ENCODE measurements at places on chromosomes 16 and 17. TPM values are rescaled to one million over a fixed set of nuclear protein-coding genes. Genes with fewer than 3 reads are reported as not detected.

UBN1 gene
- total RNA-seq = 39.6 TPM

DNA sequence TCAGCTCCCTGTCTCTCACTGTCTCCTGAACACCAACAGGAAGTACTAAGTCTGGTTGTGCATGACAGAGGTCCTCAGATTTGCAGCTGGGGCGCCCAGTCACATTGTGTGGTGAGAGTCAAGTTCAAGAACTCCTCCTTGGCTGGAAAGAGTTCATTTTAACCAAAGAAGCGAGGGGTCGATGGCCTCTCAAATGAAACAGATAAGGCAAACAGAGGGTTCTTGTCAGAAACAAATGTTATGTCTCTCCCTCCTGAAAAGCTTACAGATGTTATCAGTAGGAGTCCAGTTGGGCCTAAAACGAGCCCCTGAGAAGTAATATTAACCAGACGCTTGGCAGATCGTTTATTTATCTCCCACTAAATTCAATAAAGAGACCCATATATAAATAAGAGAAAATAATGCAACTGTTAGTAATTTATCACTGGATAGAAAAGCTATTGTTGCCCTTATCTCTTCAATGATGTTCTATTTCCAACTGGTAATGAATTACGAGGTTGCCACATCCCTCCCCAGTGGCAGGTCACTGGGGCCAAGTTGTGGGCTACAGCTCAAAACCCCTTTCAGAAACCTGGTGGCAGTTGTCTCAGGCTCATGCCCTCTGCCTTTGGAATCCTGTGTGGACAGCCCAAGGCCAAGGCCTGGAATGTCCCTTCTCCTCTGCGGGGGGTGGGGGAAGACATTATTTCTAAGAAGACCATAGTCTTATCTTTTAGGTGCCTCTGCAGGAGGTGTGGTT is 307.5 kb upstream of the DYNLRB2 start:
- H3K36me3 ChIP-seq = no peaks in the 10 kb centered on the region
- no peaks in the 10 kb centered on the region for H3K4me1 ChIP-seq
- no peak overlapping the region for H3K27ac ChIP-seq
- peaks cover 1% of the 10 kb centered on the region for H3K27me3 ChIP-seq

DNA sequence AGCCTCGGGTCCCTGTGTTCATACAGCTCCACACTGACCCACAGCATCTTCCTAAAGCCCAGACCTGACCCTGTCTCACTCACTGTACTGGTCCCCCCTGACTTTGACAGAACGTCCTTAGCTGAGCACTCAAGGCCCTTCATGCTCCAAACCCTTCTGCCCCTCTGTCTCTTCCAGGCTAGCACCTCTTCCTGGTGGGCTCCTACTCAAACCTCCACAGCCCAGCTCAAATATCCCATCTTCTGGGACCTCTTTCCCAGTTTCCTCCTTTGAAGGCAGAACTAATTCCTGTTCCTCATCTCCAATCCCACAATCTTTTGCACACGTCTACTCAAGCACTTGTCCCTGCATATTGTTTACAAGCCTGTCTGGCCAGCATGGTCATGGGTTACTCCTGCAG is 8.8 kb downstream of the GRIN2C start:
- no peaks in the 10 kb centered on the region for H3K36me3 ChIP-seq
- H3K27me3 ChIP-seq = peaks cover 36% of the 10 kb centered on the region
- DNase-seq = no peak
- H3K4me1 ChIP-seq = peaks cover 9% of the 10 kb centered on the region
- no peak overlapping the region for H3K27ac ChIP-seq

DNA sequence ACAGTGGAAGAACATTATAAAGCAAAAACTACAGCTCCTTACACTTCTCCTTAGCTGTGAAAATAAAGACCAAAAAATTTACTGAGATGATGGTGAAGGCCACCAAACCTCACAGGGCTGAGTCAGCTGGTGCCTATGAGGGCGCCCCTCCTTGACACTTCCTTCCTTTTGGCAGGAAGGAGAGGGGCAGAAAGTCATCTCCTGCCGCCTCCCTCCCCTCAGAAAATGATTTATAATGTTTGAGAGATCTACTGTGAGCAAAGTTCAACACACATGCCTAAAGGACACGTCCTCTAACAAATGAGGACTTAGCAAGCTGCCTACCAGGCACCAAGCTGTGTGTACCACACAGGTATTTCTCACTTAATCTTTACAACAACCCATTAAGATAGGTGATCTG is 245.7 kb downstream of the PRKCA start:
- H3K27ac ChIP-seq = peak overlapping the region; percentile 79
- H3K27me3 ChIP-seq = no peaks in the 10 kb centered on the region
- peaks cover 65% of the 10 kb centered on the region for H3K4me1 ChIP-seq
- DNase-seq = peak; percentile 75
- H3K36me3 ChIP-seq = peaks cover 46% of the 10 kb centered on the region

GRCh38 chr16:56482683-56483236 is 31.4 kb downstream of the OGFOD1 start:
- H3K27ac ChIP-seq = no peak overlapping the region
- no peak overlapping the region for H3K4me3 ChIP-seq
- peaks cover 26% of the 10 kb centered on the region for H3K36me3 ChIP-seq
- no peak for DNase-seq

DNA sequence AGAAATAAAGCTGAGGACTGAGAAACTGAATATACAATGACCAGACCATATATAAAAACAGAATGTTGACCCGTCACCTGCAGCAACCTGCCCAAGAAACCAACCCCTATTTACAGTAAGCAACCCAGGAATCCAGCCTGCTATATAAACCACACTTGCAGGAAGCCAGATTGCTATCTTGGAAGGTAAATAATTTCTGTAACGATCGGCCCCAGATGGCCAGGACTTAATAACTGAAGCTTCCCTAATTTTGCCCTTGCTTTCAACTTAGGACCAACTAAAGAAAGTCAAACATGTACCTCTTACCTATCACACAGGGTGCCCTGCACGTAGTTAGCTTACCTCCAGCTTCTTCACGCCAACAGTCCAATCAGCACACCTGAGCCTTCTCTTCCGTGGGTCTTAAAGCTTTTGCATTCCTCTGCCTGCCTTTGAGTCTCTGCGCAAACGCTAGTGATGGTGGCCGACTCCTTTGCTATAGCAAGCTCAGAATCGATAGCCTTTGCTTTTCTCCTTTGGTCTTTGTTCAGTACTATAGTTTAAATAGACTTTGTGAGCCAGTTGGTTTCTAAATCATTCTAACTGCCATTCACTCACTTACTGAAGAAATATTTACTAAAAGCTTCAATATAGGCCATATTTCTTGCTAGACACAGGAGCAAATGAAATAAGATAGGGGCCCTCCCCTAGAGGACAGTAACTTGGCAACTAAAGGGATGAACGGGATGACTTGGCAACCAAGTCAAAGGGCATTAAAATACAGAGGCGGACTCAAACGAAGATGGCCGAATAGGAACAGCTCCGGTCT is 31.3 kb downstream of the MPHOSPH6 start:
- H3K27me3 ChIP-seq = no peaks in the 10 kb centered on the region
- no peak overlapping the region for H3K27ac ChIP-seq
- peaks cover 21% of the 10 kb centered on the region for H3K36me3 ChIP-seq
- peak overlapping the region; percentile 30 for H3K4me3 ChIP-seq
- H3K4me1 ChIP-seq = peaks cover 13% of the 10 kb centered on the region

GRCh38 chr17:73232587-73233373 is 28.9 kb downstream of the CPSF4L start:
- peak overlapping the region; percentile 88 for H3K27ac ChIP-seq
- peaks cover 50% of the 10 kb centered on the region for H3K36me3 ChIP-seq
- no peaks in the 10 kb centered on the region for H3K27me3 ChIP-seq
- H3K4me3 ChIP-seq = peak overlapping the region; percentile 90
- H3K4me1 ChIP-seq = peaks cover 67% of the 10 kb centered on the region
- peak; percentile 47 for DNase-seq

DNA sequence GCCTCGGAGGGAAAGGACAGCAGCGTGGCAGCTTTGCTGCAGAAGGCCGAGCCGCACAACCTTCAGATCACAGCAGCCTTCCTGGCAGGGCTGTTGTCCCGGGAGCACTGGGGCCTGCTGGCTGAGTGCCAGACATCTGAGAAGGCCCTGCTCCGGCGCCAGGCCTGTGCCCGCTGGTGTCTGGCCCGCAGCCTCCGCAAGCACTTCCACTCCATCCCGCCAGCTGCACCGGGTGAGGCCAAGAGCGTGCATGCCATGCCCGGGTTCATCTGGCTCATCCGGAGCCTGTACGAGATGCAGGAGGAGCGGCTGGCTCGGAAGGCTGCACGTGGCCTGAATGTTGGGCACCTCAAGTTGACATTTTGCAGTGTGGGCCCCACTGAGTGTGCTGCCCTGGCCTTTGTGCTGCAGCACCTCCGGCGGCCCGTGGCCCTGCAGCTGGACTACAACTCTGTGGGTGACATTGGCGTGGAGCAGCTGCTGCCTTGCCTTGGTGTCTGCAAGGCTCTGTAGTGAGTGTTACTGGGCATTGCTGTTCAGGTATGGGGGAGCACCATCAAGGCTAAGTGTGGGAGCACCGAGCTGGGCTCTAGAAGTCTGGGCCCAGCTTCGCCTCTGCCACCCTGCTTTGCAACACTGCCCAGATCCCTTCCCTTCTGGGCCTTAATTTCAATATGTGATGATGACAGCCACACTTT is 18.6 kb downstream of the NOD2 start:
- peaks cover 39% of the 10 kb centered on the region for H3K4me1 ChIP-seq
- no peak for DNase-seq
- peaks cover 83% of the 10 kb centered on the region for H3K36me3 ChIP-seq
- no peak overlapping the region for H3K4me3 ChIP-seq
- no peaks in the 10 kb centered on the region for H3K27me3 ChIP-seq

DNA sequence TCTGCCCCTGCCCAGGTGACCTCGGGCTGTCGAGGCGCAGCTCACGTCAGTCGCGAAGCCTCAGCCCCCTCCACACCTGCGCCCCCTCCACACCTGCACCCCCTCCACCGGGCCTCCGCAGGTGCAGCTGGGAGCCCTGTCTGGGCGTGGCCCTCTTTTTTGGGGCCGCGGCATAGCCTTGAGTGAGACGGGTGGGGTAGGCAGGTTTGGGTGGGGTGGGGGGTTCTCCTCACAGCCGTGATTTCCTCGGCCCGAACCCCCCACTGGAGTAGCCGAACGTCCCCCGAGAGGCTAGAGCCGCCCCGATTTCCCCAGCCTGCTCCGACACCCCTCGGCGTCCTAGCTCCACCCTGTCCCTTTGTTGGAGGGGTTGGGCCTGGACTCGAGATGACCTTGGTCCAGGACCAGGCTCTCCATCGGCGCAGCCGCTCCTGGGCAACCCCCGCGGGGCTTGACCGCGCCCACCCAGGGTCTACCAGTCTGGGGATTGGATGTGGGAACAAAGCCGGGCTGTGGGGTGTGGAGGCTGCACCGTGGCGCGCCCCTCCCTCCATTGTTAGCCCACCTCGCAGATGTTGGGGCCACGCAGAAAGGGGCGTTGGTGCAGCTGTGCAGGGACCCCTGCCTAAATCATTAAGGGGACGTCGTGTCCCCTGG is 626 bp downstream of the TUBB3 start:
- peaks cover 41% of the 10 kb centered on the region for H3K27me3 ChIP-seq
- H3K36me3 ChIP-seq = no peaks in the 10 kb centered on the region
- no peak overlapping the region for H3K27ac ChIP-seq
- DNase-seq = no peak
- no peak overlapping the region for H3K4me3 ChIP-seq
- peaks cover 46% of the 10 kb centered on the region for H3K4me1 ChIP-seq

DNA sequence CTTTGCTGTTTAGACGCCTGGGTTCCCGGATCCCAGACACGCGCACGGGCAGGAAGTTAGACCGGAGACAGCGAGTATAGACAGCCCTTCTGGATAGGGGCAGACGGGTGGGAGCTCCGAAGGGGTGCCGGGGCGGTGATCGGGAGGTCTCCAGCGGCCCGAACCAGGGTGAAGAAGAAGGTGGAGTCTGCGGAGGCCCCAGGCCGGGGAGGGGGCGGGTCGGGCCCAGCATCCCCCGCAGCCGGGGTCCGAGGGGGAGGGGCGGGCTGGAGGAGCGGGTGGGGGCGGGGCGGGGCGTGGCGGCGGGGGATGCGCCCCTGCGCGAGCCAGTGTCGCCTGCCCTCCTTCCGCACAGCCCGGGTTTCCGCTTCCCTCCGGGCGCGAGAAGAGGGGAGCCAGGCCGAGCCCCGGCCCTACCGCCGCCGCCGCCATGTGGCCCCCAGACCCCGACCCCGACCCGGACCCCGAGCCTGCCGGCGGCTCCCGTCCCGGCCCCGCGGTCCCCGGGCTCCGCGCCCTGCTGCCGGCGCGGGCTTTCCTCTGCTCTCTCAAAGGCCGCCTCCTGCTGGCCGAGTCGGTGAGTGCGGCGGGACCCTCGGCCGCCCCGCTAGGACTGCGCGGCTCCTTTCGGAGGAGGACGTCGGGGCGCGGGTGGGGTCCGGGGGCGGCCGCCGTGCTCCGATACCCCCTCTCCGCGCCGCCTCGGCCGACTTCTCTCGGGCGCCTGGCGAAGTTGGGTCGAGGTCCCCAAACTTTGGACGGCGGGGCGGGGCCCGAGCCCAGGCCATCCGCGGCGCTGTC is at the start of gene CMTM3:
Gene CMTM3 (plus strand): TSS at position 329 of the 801 bp plus-strand sequence. CDS start 102 bp downstream, at position 431.
- H3K27ac ChIP-seq = peak within 1 kb of the TSS; percentile 97
- no peaks in the 10 kb centered on the region for H3K27me3 ChIP-seq
- H3K4me3 ChIP-seq = peak within 1 kb of the TSS; percentile 84
- peaks cover 53% of the 10 kb centered on the region for H3K4me1 ChIP-seq

DNA sequence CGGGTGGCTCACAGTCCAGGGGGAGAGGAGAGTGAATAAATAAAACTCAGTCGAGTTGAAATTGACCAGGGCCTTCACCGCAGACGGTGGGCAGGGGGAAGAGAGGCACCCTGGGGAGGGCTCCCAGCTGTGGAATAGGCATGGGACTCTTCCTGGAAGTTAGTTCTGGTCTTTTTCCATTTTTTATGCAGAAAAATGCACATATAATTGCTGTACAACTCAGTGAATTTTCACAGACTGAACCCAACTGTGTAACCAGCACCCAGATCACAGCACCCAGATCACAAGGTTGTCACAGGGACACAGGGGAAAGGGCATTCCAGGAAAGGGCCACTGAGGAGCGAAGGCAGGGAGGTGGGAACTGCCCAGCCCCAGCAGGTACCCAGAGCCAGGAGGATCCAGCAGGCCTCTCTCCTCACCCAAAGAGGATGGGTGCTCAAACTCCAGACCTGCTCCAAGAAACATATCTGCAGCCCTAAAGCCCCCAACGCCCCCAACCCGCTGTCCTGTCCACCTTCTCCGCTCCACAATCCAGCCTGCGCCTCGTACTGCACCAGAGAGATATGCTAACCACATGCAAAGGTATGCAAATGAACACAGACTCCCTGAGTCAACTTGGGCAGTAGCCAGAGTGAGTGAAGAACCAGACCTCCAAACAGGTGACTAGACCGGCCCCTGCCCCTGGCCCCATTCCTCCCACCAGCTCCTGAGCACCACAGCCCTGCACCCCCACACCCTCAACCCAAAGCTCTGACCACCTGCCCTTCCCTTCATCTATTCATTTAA is 29.1 kb upstream of the EIF1 start:
- no peaks in the 10 kb centered on the region for H3K36me3 ChIP-seq
- H3K27ac ChIP-seq = no peak overlapping the region
- H3K4me1 ChIP-seq = peaks cover 3% of the 10 kb centered on the region

Measured in activated CD4-positive, alpha-beta memory T cell treated with anti-CD3 and anti-CD28 coated beads, Interleukin-2, amount 10 ng/mL, durations not matched to agents 7 days and 5 days (primary cell).